Testis (tissue), 5 donors: ENCODE measurements at places on chromosomes 7 and 10. TPM values are rescaled to one million over a fixed set of nuclear protein-coding genes. Genes with fewer than 3 reads are reported as not detected.

ALOX5 gene
- 13.7 TPM for total RNA-seq

ST8SIA6 gene
- total RNA-seq = 1.6 TPM

- no peak overlapping the region for H3K27ac ChIP-seq
- H3K4me1 ChIP-seq = no peaks in the 10 kb centered on the region
- no peak for DNase-seq
- no peaks in the 10 kb centered on the region for H3K27me3 ChIP-seq
- no peak overlapping the region for H3K4me3 ChIP-seq
- no peaks in the 10 kb centered on the region for H3K36me3 ChIP-seq
Measured at GRCh38 chr7:113176836-113177235, 58.5 kb upstream of the SMIM30 start.

ZNF25 gene
- total RNA-seq = 10.5 TPM

GIMAP1 gene
- total RNA-seq = 1.4 TPM

GNAI1 gene
- 59.0 TPM for total RNA-seq

DNA sequence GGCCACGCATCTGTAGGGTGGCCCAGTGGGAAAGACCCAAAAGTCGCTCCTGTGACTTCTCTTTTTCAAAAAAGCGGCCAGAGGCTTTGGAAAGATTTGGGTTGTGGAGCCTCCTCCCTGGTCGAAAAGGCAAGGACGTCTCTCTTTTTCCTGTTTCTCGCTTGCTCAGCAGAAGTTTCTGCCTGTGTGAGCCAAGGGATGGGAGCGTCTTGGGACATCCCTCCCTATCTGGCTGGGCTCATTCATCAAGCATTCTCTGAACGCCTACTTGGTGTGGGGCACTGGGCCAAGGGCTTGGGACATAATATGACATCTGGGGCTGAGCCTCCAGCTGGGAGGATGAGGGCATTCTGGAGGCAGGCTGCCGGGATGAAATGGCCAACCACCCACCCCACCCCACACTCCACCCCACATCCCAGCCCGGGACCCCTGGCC is 120.9 kb downstream of the C10orf105 start:
- no peaks in the 10 kb centered on the region for H3K36me3 ChIP-seq
- H3K4me3 ChIP-seq = no peak overlapping the region
- no peaks in the 10 kb centered on the region for H3K27me3 ChIP-seq

C10orf53 gene
- 33.5 TPM for total RNA-seq

DNA sequence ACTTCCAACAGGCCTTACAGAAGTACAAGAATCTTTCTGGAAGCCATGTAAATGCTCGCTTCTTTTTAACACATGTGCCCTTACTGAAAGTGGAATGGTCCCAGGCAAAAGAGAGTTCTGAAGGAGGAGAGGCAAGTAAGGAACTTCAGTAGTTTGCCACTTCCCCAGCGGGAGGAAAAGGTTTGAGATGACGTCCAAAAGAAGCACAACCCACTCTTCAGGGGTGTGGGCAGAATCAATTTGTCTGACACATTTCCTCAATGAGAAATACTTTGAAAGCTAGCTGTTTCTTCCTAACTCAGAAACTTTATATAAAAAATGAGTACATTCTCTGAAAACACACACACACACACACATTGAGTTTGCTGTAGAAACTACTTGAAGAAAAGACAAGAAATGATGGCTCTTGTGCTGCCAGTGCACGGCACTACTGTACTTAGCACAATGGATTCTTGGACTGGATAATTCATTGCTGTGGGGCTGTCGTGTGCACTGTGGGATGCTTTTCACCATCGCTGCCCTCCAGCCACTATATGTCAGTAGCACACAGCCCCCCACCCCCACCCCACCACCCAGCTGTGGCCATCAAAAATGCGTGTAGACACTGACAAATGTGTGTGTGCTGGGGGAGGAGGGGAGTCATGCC is 183.0 kb downstream of the SRPK2 start:
- no peaks in the 10 kb centered on the region for H3K36me3 ChIP-seq
- H3K4me3 ChIP-seq = no peak overlapping the region
- H3K27ac ChIP-seq = no peak overlapping the region
- no peak for DNase-seq
- H3K4me1 ChIP-seq = peaks cover 17% of the 10 kb centered on the region

GRCh38 chr10:132735341-132735775 is 50.6 kb downstream of the NKX6-2 start:
- no peaks in the 10 kb centered on the region for H3K27me3 ChIP-seq
- H3K36me3 ChIP-seq = no peaks in the 10 kb centered on the region
- no peak for DNase-seq
- no peaks in the 10 kb centered on the region for H3K4me1 ChIP-seq

- H3K27ac ChIP-seq = peak overlapping the region; percentile 42
- no peak for DNase-seq
- H3K36me3 ChIP-seq = no peaks in the 10 kb centered on the region
- no peaks in the 10 kb centered on the region for H3K27me3 ChIP-seq
- H3K4me1 ChIP-seq = peaks cover 76% of the 10 kb centered on the region
Measured at GRCh38 chr10:71974489-71975021, 10.4 kb downstream of the CHST3 start.

NKX1-2 gene
- total RNA-seq = 0.06 TPM

DNA sequence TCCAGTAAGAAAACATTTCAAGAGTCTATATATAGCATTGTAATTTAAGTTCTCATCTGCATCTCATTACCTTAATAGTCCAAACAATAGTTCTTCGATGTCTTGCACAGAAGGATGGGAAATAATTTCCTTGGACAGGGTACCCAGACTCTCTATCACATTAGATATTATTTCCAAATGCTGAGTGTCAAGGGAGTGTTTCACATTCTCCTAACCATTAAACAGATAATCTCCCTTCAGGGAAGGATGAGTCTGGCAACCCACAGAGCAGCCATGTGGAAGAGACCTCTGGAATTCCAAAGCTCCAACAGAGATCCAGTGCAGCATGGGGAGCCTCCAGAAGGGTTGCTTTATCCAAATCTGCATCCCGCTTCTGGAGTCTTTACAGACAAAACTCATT is 89.6 kb downstream of the FZD1 start:
- H3K4me3 ChIP-seq = no peak overlapping the region
- no peaks in the 10 kb centered on the region for H3K36me3 ChIP-seq
- no peaks in the 10 kb centered on the region for H3K4me1 ChIP-seq
- no peak for DNase-seq

DNA sequence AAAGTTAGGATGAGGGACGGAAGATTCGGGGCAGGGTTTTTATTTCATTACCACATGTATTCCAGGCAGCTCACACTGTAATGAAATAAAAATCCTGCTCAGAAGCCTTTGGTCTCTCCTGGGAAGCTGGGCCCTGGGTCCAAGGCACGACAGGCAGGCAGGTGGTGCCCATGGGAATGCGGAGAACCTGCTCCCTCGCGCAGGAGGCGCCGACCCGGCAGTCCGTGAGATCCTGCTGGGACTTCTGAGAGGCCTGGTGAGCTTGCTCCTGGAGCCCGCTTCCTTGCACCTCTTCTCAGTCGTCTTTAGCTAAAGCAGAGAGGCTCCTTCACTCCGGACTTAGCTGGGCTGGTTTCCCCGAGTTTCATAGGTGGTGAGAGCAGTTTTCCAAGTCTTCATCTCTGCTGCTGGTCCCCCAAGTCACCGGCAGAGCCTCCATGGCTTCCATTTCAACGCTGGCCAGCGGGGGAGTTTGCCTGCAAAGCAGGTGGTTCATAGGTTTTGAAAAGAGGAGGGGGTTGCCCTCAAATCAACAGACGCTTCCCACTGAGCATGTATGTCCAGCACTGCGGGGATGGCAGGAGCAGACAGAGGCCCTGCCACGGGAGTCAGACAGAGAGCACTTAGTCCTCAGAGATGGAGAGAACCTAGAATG is 24.5 kb downstream of the IL15RA start:
- no peaks in the 10 kb centered on the region for H3K4me1 ChIP-seq
- no peak overlapping the region for H3K4me3 ChIP-seq
- no peak for DNase-seq
- no peaks in the 10 kb centered on the region for H3K27me3 ChIP-seq
- H3K27ac ChIP-seq = no peak overlapping the region

- no peak overlapping the region for H3K27ac ChIP-seq
- H3K4me1 ChIP-seq = no peaks in the 10 kb centered on the region
- no peaks in the 10 kb centered on the region for H3K27me3 ChIP-seq
- no peaks in the 10 kb centered on the region for H3K36me3 ChIP-seq
- no peak for DNase-seq
Measured at GRCh38 chr10:31644931-31645633, 283.5 kb downstream of the ARHGAP12 start.

DNA sequence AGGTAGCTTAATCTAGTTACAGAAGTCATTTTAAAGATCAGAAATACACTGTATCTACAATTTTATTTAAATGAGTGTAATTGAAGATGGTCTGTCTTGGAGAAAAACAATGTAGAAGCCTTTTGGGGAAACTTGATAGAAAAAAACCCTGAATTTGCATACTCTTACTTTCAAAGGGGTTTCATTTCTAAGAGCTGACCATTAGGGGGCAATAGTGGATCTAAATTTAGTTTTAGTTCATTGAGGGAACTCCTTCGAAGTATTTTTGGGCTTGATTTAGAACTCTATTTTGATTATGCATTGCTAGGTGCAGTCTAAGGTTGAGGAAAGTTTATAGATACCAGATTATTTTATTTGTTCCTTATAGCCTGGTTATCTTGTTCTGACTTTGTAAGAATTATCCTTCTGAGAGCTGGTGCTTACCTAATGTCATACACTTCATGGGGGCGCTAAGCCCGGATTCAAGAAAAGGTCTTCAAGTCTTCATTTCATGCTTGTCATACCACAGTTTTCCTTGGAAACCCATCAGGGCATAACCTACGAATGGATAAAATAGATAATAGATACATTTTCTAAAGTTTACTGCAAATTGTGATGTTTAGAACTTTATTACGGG is 69.1 kb upstream of the MXI1 start:
- no peaks in the 10 kb centered on the region for H3K27me3 ChIP-seq
- no peak overlapping the region for H3K4me3 ChIP-seq
- no peaks in the 10 kb centered on the region for H3K36me3 ChIP-seq
- no peak for DNase-seq

STEAP2 gene
- total RNA-seq = 4.5 TPM

- DNase-seq = no peak
- H3K36me3 ChIP-seq = no peaks in the 10 kb centered on the region
- no peak overlapping the region for H3K4me3 ChIP-seq
Measured at GRCh38 chr7:106616708-106617051, 44.3 kb downstream of the CCDC71L start.

VWDE gene
- 3.3 TPM for total RNA-seq

- H3K4me3 ChIP-seq = no peak overlapping the region
- peaks cover 13% of the 10 kb centered on the region for H3K4me1 ChIP-seq
- H3K27me3 ChIP-seq = no peaks in the 10 kb centered on the region
Measured at GRCh38 chr7:116354171-116354545, 143.8 kb downstream of the TES start.

DNA sequence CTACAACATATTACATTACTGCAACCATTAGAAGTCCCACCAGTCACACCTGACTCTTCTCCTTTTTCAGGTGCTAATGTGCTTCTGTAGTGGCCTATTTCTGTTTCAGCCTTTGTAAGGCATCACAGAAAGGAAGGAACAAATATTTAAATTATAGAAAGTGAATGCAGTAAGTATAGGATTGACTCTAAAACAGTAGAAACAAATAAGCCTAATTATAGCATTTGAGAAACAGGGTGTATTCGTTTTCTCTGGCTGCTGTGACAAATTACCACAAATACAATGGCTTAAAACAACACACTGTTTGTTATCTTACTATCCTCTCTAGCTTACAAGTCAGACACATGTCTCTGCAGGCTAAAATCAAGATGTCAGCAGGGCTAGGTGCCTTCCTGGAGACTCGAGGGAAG is 69.4 kb downstream of the CCSER2 start:
- no peaks in the 10 kb centered on the region for H3K36me3 ChIP-seq
- no peak for DNase-seq
- no peaks in the 10 kb centered on the region for H3K27me3 ChIP-seq

DNA sequence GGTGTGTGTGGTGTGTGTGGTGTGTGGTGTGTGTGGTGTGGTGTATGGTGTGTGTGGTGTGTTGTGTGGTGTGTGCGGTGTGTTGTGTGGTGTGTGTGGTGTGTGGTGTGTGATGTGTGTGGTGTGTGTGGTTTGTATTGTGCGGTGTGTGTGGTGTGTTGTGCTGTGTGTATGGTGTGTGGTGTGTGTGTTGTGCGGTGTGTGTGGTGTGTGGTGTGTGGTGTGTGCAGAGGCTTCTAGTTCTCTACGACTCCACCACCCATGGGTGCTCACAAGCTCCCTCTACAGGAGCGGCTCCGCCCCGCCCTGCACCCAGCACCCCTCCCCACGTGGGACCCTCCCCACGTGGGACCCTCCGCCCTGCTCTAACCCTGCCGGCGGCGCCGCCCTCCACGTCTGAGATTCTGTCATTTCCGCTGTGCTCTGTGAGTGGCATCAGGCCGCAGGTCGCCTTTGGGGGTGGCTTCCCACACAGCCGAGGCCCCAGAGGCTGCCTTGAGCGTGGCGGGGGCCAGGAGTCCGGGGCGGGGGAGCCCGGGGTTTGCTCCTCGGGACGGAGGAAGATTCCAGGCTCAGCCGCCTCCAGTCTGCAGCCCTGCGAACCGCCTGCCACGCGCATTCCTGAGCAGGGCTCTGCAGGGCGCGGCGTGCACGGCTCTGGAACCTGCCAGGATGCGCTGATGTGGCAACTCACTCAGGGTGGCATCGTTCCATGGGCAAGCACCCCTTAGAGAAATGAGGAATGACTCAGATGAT is 37.0 kb upstream of the DNAJB6 start:
- H3K4me1 ChIP-seq = no peaks in the 10 kb centered on the region
- DNase-seq = no peak
- no peaks in the 10 kb centered on the region for H3K27me3 ChIP-seq
- no peak overlapping the region for H3K4me3 ChIP-seq

GRCh38 chr7:47542051-47542450 is 39.9 kb downstream of the TNS3 start:
- H3K27me3 ChIP-seq = no peaks in the 10 kb centered on the region
- H3K4me3 ChIP-seq = no peak overlapping the region
- no peak for DNase-seq
- peaks cover 22% of the 10 kb centered on the region for H3K4me1 ChIP-seq
- H3K36me3 ChIP-seq = no peaks in the 10 kb centered on the region

LRRC61 gene
- total RNA-seq = 18.4 TPM

ODAD2 gene
- total RNA-seq = 28.5 TPM

DNA sequence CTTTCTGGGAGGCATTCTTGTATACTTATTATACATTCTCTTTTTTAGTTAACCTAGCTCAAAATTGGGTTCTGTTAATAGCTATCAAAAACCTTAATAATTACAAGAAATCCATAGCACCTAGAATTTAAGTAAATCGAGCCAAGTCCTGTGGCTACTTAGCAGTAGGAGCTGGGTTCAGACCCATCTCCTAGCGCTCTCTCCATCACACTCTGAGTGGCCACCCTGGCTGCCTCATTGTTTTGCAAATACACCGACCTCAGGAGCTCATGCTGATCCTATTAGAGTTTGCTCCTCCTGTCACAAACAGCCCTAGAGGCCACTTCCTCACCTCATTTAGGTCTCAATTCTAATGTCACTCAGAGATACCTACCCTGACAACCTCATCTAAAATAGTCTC is 46.2 kb upstream of the OSBPL3 start:
- no peak for DNase-seq
- H3K4me3 ChIP-seq = no peak overlapping the region
- H3K27ac ChIP-seq = no peak overlapping the region
- no peaks in the 10 kb centered on the region for H3K27me3 ChIP-seq

CPA1 gene
- 3.9 TPM for total RNA-seq
